Activated CD4-positive, alpha-beta T cell treated with anti-CD3 and anti-CD28 coated beads, Interleukin-2, amount 50 U/mL, for 16 hours (primary cell): ENCODE measurements at places on chromosomes 6 and 20.

DNA sequence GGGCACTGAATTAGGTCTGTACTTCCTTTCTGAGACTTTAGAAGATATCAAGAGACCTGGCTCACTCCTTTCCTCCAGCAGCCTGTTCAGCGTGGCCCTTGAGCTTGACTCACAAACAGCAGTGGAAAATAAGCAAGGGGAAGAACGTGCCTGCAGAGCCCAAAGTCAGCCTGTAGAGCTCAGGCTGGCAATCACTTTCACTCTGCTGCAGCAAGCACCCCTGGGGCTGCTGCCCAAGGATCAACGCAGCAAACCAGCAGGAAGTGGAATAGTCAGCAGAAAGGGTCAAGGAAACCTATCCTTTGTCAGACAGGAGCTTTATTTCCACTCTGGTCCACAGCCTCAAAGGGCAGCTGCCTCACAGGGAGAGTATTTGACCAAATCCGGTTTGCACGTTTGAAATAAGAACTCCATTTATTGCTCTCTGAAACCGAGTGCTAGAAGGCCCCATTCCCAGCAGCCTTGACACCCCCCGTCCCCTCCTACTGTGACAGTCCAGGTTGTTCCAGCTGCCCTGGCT lies 77.4 kb downstream of the PRDM1 start:
- DNase-seq = peak; percentile 87

DNA sequence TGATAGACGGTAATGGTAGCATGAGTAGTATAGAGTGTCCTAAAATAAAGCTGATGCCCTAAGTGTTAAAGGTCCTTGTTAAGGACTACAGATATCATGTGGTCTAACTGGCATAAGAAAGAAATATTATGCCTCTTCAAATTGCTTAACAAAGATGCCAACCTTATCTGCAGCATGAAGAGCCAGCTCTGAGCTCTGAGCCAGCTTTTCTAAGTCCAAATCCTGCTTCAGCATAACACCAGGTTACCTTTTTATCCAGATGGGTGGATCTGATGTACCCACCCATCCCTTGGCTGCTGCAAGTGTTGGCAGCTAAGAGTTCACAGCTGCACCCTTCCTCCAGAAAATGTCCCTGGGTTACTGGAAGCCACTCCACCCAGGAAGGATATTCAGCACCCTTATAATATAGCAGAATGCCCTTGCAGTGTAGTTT lies 83.8 kb downstream of the TENT5A start:
- DNase-seq = no peak

GRCh38 chr20:17647391-17648314 lies 34.4 kb downstream of the RRBP1 start:
- no peak for DNase-seq

- DNase-seq = no peak
Observed at GRCh38 chr6:96899451-96899998, 1.8 kb upstream of the NDUFAF4 start.

GRCh38 chr6:105429676-105430075 lies 26.8 kb upstream of the PREP start:
- no peak for DNase-seq

GRCh38 chr6:30113003-30113759 lies at the start of gene TRIM31:
TRIM31 (minus strand) TSS chr6:30113090; CDS start chr6:30112805, 285 bp downstream.
- no peak for DNase-seq

GRCh38 chr6:169341706-169342105 lies 88.1 kb upstream of the THBS2 start:
- no peak for DNase-seq

- no peak for DNase-seq
Observed at GRCh38 chr6:170263410-170263809, 27.5 kb downstream of the DLL1 start.

GRCh38 chr6:12348530-12349511 lies 58.7 kb downstream of the EDN1 start:
- no peak for DNase-seq

GRCh38 chr6:49913636-49914375 lies 47.5 kb upstream of the CRISP1 start:
- DNase-seq = no peak

DNA sequence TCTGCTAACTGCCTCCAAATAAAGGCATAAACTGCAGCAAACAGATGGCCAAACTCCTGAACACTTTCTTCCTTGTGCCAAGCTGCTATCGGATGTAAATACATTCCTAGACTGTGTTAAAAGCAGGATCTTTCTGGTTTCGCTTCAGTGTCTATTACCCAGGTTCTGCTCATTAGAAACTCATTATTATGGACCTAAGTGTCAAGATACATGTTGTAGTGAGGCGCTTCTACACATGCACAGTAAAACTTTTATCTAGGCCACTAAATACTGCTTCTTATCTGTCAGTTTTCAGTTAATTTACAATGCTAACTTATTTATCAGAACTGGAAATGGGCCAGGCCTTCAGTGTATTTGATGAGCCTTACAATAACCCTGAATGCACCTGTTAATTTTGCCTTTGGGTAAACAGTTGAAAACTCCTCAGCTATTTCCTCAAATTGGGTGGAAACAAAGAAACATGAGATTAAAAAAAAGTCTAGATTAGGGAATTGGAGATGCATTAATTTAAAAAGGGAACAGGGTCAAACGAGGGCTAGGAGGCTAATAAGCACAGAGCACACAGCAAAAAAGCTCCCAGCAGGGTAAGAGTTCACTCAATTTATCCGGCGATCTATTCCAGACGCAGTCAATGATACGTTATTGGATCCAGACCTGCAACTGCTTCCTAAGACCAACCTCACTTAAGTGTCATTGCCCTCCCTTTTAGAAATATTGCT lies 240.6 kb downstream of the FOXC1 start:
- DNase-seq = no peak

DNA sequence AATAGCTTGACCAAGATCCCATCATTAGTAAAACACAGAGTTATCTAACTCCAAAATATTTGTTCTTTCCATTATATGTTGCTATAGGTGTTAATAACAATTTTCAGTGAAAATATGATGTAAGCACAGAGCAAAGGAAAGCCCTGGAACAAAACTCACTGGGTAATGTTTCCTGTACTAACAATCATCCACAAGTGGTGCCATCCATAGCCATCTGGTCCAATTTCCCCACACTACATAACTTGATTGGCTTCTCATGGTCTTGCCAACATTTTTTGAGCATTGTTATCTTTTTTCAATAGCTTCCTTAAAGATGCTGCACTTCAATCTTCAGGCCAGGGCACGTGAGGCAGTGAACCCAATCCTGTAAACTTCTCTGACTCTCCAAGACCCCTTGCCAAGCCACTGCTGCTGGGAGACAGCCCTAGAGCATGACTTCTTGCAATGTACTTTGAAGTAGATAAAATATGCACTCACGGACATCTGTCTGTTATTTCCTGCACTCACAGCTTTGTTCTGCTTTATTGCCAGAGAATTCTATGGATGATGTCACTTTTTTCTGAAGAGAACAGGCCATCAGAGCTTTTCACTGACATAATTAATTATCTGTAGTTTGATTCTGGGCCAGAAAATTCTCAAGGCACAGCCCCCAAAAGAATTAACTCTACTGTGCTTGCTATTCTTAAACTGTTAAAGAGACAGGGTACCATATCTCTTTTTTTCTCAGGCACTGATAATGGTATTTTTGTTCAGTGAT lies 97.5 kb upstream of the TMEM30A start:
- DNase-seq = no peak

GRCh38 chr20:4870906-4871305 lies 130.4 kb downstream of the SLC23A2 start:
- DNase-seq = no peak

DNA sequence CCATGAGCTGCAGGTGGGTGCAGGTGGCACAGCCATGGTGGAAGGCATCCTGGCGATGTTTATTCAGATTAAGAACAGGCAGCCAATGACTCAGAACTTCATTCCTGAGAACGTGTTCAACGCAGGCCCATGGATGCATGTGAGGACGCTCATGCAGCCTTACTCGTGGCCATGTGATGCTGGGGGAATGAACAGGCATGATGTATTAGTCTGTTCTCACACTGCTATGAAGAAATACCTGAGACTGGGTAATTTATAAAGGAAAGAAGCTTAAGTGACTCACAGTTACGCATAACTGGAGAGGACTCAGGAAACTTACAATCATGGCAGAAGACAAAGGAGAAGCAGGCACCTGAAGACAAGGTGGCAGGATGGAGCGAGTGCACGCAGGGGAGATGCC lies 146.6 kb downstream of the RNASET2 start:
- DNase-seq = no peak

DNA sequence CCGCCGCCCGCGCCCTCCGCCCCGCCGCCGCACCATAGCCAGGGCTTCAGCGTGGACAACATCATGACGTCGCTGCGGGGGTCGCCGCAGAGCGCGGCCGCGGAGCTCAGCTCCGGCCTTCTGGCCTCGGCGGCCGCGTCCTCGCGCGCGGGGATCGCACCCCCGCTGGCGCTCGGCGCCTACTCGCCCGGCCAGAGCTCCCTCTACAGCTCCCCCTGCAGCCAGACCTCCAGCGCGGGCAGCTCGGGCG lies 1.5 kb downstream of the FOXC1 start:
- DNase-seq = no peak

GRCh38 chr6:5143634-5144311 lies 58.6 kb downstream of the PPP1R3G start:
- DNase-seq = peak; percentile 80
